HEK293T (cell line): ENCODE measurements at places on chromosomes 3 and 15.

- DNase-seq = peak; percentile 30
These were observed 61.1 kb upstream of the GPD1L start for GRCh38 chr3:32045091-32045915.

DNA sequence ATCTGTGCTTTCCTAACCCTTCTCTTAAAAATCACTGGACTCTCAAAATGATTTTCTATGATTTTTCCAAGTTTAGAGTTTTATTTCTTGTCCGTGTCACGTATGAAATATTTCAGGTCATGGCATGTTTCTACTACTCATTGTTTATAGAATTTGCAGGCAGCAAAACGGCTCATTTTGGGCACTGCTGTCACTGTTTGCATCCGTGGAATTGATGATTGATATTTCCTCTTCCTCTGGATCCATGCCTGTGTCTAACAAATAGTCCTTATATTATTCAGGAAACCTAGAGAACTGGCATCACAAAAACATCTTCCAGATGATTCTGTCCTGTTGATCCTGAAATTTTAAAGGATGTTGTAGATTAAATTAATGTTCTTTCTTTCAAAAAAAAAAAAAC, 47.6 kb downstream of the LARS2 start:
- DNase-seq = no peak

GRCh38 chr15:52277575-52277974, 18.0 kb downstream of the MYO5C start:
- no peak for DNase-seq

DNA sequence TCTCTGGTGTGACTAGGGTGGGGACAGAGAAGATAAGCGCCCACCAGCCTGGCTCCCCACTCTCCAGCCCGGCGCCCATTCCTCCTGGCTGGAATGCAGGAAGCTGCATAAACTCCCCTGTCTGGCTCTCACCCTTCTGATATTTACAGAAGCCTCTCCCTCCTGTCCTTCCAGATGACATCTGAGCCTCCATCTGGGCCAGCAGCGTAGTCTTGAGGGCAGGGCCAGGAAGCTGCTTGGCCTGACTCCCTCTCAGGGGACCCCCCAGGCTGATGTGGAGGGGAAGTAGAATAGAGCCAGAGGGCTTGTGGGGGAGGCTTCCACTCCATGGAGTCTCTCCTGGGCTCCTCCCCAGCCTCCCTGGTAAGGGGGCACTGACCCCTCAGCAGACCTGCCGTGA, 49.9 kb downstream of the LINGO1 start:
- DNase-seq = no peak

DNA sequence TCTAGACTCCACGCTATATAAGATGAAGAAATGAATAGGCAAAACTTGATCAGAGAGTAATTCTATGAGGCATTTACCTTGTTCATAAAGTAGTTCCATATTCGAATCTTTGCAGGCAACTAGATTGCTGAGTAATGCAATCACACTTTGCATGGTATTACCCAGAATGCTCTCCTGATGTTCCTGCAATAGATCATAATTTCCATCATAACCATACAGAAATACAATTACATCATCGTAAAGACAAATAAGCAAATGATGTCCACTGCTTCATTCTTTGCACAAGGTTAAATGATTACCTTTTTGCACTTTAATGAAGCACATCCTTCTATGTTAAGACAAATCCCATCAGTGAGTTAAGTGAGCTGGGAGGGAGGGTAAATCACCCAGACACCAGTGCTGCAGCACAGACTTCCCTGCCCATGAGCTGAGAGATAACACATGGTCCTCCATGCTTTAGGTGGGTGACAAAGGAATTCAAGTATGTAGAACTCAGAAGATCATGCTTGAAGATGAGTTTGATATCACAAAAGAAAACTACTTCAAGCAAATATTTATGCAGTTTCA, 366.7 kb downstream of the CTNNB1 start:
- DNase-seq = no peak

- peak; percentile 13 for DNase-seq
These were observed 47.4 kb downstream of the CLSTN2 start for GRCh38 chr3:139982404-139982803.

DNA sequence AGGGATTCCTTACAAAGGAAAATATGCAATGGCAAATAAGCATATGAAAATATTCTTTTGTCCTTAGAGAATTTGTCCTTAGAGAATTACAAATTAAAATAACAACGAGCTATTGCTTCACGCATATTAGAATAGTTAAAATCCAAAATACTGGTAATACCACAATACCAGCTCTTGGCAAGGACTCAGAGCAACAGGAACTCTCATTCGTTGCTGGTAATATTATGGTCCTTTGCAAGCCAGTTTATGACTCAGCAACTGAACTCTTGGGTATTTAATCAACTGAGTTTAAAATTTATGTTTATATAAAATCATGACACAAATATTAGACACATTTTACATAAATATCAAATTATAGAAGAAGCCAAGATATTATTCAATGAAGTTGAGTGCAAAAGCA, 1730.4 kb downstream of the SI start:
- no peak for DNase-seq

DNA sequence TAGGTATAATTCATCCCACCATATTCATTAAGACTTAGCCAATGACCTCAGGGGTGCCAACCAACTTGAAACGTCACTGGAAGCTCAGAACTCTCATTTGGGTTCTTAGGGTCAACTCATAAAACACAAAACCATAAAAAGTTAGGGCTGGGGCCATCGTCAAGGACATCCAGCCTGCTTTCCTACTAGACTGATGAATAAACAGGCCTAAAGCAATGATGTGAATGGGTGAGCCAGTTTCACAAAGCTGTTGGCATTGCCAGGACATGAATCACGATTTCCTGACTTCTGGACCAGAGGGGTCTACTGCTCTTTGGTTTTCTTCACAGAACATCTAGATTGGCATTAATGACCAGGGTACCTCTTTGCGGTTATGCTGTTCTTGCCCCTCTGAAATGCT, 64.7 kb downstream of the EOMES start:
- DNase-seq = no peak

GRCh38 chr3:182913889-182914288, 66.4 kb downstream of the DCUN1D1 start:
- DNase-seq = no peak

DNA sequence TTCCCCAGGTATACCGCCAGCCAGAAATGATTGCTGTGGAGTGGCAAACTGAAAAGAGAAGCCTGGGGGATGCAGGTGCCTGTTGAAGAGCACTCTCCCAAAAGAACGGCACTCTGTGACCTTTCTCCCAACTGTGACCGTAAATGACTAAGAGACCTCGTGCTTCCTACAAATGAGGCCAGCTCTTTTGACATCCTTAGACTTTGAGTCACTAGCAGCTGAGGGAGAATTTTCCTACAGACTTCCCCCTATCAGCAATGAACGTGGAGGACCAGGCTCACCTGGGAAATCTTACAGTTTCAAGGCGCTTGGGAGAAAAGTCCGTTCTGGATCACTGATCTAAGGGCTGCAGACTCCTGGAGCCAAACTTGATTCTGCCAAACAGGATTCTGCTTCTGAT, 8.6 kb downstream of the AQP9 start:
- no peak for DNase-seq

DNA sequence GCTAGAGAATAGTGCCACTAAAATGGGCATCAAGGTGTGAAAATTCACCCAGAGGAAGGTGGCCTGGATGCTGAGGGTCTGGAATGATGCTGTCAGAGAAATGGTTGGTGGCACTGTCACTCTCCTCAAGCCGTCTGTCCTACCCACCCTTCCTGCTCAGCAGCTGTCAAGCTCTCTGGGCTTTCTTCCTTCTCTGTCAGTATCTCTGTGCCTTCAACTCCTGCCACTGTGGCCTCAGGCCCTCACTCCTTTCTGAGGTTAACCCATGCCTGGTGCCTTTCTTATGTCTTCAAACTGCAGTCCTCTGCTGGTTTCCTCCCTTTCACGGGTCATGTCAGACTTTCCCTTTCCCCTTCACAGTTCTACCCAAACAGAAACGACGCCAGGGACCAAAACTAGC, 4.4 kb downstream of the MYO5C start:
- DNase-seq = no peak

GRCh38 chr15:70327328-70327855, 229.7 kb upstream of the TLE3 start:
- no peak for DNase-seq

DNA sequence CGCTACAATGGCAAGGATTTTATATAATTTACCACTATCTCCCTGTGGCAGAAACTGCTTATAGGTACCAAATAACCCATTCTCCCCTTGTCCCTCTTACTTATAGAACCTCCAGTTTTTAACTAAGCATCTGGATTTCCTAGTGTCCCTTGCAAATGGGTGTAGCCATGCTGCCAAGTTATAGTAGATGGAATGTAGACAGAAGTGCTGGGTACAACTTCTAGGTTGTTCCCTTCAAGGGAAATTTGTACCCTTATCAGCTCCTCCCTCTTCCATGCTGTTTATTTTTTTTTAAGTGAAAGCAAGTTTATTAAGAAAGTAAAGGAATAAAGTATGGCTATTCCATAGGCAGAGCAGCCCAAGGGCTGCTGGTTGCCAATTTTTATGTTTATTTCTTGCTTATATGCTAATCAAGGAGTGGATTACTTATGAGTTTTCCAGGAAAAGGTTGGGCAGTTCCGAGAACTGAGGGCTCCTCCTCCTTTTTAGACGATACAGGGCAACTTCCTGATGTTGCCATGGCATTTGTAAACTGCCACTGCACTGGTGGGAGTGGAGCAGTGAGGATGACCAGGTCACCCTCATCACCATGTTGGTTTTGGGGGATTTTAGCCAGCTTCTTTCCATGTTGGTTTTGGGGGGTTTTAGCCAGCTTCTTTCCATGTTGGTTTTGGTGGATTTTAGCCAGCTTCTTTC, 40.1 kb upstream of the TM4SF19 start:
- no peak for DNase-seq

DNA sequence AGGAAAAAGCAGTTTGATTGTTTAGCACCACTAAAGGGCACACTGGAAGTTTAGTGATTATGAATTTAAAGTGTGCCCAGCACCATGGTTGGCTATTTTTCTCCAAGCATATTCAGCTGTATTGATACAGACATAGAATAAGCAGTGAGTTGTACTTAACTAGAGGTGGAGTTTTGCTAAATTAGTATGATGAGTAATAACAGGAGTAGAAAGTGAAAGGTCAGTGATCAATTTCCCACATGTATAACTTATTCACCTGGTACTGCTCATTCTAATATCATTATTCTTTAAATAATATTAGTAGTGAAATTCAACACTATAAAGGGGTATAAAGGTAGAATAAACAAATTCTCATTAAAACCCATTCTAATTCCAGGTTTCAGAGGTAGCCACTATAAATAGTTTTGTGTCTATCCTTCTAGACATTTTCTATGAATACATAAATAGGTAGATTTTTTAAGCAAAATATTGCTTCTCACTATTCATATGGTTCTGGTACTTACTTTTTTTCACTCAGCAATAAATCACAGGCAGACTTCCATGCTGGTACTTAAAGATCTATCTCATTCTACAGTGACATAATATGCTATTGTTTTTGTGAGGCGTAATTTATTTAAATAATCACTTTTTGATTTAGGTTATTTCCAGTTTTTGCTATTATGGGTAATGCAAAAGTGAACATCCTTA, 732.9 kb downstream of the VGLL3 start:
- DNase-seq = no peak

GRCh38 chr15:66172324-66172980, 81.1 kb downstream of the MEGF11 start:
- DNase-seq = no peak

DNA sequence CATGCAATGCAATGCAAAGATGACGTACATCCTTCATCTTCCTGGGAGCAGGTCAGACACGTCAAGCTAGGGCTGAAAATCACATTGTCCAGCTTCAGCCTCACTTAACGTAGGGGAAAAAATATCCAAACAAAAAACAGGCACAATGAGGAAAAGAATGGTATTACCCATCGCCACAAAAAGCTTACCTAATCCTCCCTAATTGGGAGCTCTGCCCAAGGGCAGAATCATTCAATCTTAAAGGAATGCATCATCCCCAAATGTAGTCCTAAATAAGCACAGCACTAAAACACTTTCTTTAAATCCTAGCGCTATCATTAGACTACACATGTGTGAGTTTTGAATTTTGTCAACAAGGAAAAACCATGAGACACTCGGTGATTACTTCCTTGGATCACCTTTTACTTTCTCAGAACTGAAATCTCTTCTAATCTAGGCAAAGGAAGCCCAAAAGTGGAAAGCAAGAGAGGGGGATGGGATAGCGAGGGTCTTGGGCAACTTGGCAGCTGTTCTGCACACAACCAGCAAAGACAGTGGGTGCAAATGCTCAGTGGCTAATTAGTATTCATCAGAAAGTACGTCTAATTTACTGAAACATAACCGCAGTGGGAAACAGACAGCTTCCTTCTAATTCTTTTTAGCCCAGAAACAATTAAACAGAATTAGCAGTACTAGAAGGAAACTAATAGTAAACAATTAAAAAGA, 87.4 kb downstream of the ADAMTS9 start:
- DNase-seq = no peak

DNA sequence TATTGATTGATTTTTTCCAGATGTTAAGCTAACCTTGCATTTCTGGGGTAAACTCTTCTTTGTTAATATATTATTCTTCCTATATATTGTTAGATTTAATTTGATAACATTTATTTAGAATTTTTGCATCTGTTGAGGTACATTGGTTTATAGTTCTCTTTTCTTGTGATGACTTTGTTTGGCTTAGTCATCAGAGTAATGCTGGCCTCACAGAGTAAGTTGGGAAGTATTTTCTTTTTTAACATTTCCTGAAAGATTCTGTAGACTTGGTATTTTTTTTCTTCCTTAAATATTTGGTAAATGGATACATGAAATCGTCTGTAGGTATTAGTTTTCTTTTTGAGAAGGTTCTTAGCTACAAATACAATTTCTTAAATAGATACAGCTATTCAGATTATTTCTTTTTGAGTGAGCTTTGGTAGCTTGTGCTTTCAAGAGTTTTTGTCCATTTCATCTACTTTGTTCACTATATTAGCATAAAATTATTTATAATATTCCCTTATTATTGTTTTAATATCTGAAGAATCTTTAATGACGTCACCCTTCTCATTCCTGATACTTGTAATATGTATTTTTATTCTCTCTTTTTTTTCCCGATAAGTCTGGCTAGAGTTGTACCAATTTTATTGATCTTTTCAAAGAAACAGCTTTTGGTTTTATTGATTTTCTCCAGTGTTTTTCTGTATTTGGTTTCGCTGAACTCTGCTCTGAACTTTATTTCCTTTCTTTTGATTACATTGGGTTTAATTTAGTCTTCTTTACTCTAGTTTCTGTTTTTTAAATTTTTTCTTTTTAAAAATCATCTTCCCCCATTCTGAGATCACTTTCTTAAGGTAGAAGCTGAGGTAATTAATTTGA, 6.5 kb upstream of the HPS3 start:
- DNase-seq = no peak

DNA sequence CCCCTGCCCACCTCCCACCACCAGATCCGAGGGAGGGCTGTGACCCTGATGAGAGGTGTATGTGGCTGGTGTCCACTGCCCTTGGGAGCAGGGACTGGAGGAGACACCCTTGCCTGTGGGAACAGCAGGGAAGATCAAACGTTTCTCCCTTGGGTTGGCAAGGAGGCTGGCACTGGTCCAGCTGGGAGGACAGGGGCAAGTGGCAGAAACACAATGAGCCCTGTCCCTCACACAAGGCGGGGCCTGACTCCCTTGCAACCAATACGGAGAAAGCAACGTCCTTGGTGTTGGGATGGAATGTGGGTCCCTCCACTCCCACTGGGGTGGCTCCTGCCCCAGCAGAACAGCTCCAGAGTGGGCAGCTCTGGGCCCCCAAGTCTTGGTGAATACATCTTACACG, 5.2 kb downstream of the HYAL2 start:
- DNase-seq = no peak

- DNase-seq = no peak
These were observed 5.9 kb upstream of the FBXL2 start for GRCh38 chr3:33271324-33271723.

GRCh38 chr15:27025481-27025966, 54.5 kb downstream of the GABRG3 start:
- no peak for DNase-seq
